Hematopoietic multipotent progenitor cell treated with erythropoietin and hydrocortisone succinate and interleukin-3 and kit ligand, for 8 days (in vitro differentiated cells): ENCODE measurements at places on chromosomes 1 and 21.

- DNase-seq, result peak; percentile 14
Measured at GRCh38 chr1:9687120-9687873, 35.8 kb downstream of the PIK3CD start.

DNA sequence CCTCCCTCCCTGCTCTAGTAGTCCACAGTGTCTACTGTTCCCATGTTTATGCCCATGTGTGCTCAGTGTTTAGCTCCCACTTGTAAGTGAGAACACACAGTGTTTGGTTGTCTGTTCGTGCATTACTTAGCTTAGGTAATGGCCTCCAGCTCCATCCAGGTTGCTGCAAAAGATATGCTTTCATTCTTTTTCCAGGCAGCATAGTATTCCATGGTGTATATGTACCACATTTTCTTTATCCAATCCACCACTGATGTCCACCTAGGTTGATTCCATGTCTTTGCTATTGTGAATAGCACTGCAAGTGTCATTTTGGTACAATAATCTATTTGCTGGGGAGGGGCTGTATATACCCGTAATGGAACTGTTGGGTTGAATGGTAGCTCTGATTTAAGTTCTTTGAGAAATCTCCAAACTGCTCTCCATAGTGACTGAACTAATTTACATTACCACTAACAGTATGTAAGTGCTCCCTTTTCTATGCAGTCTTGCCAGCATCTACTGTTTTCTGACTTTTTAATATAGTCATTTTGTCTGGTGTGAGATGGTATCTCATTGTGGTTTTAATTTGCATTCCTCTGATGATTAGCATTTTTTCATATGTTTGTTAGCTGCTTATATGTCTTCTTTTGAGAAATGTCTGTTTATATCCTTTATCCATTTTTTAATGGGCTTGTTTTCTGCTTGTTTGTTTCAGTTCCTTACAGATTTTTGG is 191.9 kb upstream of the DMRTA2 start:
- DNase-seq, result no peak

GRCh38 chr1:240092301-240093119 is 827 bp downstream of the FMN2 start:
- no peak for DNase-seq

DNA sequence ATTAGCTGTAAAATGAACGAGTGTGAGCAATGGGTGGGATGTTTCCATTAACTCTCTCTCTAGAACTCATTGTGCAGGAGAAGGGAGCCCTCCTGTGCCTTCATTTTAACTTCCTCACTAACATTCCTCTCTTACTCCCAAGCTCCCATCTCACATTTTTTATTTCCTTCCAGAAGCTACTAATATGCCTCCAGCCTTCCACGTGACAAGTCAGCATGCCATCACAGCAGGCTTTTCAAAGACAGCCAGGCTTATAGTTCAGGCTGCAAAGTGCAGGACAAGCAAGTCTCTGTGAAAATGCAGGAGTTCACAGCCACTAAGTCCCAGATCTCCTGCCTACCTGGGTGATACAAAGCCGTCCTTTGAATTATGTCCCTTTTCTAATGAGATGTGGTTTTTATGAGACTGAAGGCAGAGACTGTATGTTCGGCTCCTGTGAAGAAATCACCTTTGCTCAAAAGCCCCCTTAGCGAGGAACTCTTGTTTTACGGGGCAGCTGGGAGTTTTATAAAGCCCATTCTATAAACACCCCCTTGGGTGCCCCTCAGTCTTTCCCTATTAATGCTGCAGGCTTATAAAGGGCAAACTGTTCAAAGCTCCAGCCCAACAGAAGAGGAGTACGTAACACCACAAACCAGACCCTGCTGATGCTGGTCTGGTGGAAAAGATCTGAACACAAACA is 14.8 kb upstream of the ANGPTL7 start:
- no peak for DNase-seq

- DNase-seq, result no peak
Measured at GRCh38 chr1:55812281-55812680, 597.1 kb upstream of the USP24 start.

DNA sequence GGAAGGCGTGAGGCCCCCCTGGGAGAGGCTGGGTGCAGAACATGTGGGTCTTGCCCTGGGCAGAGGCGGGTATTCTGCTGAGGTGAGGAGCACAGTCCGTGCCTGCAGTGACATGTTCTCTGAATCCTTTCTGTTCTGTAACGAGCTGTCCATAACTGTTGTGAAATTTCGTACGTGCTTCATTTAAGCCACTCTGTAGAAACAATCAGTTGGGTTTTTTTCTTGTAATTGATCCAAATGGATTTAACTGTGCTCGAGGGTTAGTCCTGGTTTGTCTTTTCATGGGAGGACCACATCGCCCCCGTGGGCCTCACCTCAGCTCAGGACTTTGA is 45.4 kb upstream of the DIP2A start:
- DNase-seq, result no peak

DNA sequence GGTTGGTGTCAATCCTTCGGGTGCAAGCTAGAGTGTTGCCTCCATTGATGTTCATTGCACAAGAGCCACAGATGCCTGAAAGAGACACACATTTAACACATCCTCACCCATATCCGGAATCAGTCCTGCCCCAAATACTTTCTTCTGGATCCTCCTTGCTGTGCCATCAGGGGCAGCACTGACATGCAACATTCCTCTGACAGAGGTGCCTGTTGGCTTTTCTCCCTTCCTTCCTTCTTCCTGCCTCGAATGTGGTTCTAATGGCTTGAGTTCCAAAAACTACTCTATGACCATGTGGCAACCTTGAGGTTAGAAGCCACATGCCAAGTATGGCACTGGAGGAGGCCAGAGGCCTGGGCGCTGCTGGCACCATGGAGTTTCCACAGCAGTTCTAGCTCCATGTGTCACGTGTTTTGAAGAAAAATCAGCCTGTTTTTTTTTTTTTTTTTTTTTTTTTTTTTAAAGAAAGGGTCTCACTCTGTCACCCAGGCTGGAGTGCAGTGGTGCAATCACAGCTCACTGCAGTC is 17.0 kb upstream of the ATP13A2 start:
- no peak for DNase-seq

GRCh38 chr1:225617479-225617878 is 35.4 kb downstream of the ENAH start:
- no peak for DNase-seq

DNA sequence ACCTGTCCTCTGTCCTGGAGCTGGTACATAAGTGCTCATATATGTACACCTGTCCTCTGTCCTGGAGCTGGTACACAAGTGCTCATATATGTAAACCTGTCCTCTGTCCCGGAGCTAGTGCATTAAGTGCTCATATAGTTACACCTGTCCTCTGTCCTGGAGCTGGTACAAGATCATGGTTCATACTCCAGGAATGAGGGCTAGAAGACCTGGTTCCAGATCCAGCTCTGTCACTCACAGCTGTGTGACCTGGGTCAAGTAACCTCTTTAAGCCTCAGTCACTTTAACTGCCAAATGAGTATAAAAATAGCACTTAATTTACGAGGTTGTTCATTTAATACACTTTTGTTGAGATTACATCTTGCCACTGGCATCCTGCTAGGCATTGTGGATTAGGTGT is 28.0 kb downstream of the SMYD3 start:
- no peak for DNase-seq

- no peak for DNase-seq
Measured at GRCh38 chr1:3789421-3790300, 6.6 kb downstream of the LRRC47 start.

DNA sequence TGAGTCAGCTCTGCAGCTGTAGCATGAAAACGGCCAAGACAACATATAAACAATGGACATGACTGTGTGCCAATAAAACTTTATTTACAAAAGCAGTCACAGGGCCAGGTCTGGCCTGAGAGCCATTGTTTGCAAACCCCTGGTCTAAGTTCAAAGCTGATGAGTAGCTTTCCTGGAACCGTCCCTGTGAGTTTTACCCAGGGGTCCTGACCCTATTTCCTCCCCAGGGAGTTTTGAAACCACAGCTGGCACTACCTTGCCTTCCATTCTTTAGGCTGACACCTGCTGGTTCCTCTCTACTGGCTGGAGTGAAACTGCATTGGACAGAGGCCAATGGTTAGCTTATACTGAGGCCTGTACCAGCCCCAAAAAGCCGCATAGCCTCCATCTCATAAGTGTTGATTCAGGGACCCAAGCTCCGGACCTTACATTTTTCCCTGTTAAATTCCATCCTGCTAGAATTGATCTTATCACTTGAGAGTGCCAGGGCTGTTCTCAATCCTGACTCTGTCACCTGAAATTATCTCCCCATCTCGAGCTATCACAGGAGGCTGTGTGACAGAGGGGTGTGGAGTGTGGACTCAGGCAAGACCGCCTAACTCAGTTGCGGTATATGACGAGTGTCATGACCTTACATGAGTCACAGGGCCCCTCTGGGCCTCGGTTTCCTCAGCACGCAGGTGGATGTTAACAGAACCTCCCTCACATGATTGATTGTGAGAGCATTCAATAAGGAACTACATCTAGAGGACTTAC is 343.6 kb downstream of the NPHP4 start:
- no peak for DNase-seq

DNA sequence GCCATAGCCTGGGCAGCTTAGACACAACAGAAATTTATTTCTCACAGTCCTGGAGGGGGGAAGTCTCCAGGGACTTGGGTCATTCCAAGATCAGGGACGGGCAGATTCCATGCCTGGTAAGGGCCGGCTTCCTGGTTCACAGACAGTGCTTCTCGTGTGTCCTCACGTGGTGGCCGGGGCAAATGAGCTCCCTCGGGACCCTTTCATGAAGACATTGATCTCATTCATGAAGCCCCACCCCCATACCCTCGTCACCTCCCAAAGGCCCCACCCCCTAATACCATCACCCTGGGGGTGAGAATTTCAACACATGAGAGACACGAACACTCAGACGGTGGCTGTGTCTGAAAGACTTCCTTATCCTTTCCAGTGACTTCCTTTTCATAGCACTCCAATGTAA is 51.5 kb downstream of the ACOT7 start:
- DNase-seq, result no peak

DNA sequence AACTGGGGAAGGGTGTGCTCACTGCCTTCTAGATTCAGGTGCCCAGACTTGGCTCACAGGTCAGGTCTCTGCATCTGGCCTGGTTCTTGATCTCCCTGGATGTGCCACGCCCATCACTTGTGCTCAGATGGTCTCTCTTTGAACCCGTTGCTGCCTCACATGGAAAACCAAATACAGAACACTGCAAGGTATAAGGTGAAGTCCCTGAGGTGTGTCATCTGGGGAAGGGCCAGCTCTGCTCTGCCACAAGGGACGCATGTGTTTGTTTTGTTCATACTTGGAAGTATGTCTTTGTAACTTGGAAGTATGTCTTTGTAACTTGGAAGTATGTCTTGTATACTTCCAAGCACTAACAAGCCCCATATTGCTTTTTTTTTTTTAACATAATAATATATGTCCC is 13.4 kb upstream of the CRNN start:
- DNase-seq, result no peak

GRCh38 chr21:34345091-34345871 is 18.5 kb upstream of the KCNE2 start:
- no peak for DNase-seq

DNA sequence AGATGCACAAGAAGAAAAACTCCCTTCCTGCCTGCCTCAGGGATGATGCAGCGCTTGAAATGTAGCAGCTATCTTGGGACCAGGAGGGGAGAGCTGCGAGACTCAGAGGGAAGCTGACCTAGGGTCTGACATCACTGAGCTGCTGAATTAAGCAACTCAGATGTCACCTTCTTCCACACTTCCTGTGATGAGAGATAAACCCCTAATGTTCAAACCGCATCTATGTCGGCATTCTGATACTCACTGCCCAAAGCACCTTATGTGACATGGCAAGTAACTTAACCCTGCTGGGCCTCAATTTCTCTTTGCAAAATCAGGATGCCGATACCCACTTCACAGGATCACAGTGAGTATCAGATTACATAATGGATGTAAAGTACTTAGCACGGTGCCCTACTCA is 9.1 kb upstream of the AK2 start:
- DNase-seq, result peak; percentile 23

GRCh38 chr1:240766831-240767230 is 154.9 kb upstream of the GREM2 start:
- no peak for DNase-seq

DNA sequence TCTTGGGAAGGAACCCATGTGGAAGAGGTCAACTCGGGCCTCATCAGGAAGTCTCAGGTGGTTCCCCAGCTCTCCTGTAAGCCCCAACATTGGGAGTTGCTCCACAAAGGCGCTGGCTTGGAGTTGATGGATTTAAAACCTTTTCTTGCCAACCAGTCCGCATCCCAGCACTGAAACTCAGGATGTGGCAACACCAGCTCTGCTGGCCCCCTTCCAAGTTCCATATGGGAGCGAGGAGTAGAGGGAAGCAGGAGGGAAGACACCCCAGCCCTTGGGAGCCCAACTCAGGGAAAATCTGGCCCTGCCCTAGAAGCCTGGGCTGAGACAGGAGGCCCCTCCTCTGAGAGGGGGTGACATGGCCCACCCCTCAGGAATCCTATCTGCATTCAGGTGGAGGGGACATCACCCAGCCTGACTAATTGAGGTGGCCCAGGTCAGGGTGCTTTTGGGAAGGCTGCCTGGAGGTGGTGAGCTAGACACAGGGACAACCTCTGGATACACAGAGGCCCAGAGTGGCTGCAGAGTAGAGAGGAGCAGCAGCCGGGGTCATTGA is 33.1 kb upstream of the DMBX1 start:
- no peak for DNase-seq

DNA sequence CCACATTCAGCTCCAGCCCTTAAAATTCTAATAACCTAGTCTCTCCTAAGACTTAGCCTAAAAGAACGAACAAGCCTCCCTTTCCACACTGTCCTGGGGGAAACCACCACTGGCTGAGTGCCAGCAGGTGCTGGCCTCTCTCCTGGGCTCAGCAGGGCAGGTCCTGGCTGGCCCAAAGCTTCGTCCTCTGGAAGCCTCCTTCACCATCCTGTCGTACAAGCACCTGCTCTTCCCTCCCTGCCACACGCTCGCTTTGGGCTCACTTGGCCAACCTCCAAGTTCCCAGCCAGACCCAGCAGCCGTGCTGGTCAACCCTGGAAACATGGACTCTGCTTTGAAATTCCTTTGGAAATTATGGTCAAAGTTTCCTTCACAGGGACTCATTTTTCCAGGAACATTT is 58.2 kb upstream of the SLC25A33 start:
- DNase-seq, result no peak

DNA sequence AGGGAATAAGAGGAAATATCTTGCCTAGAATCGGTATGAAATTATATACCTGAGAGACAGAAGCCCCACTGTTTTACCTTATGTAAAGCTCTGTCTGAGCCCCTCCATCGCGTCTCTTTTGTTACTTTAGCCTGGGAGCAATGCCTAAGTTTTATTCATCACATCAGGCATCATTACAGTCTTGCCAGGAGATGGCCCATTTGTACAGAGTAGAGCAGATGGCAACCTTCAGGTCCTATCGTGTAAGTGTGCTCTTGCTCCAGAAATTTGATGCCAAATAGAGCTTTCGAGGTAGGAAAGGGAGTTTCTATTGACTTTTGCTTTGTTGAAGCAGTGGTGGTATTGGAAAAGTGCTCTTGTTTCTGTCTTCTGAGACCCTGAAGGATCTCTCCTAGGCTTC is 24.9 kb downstream of the CFAP126 start:
- no peak for DNase-seq

- no peak for DNase-seq
Measured at GRCh38 chr1:184910005-184910404, 64.3 kb downstream of the NIBAN1 start.

- no peak for DNase-seq
Measured at GRCh38 chr1:178371235-178371634, 125.5 kb downstream of the CLEC20A start.

- DNase-seq, result no peak
Measured at GRCh38 chr1:232969799-232970198, 19.4 kb downstream of the NTPCR start.
